ENCODE measurements at places on chromosomes 2 and 18. TPM values are rescaled to one million over a fixed set of nuclear protein-coding genes. Genes with fewer than 3 reads are reported as not detected.

The ZNF521 gene
- total RNA-seq = 67.1 TPM

The ANKAR gene
- total RNA-seq = 16.3 TPM

The PTPRN gene
- total RNA-seq = 0.09 TPM

The SCG2 gene
- total RNA-seq = 0.09 TPM

DNA sequence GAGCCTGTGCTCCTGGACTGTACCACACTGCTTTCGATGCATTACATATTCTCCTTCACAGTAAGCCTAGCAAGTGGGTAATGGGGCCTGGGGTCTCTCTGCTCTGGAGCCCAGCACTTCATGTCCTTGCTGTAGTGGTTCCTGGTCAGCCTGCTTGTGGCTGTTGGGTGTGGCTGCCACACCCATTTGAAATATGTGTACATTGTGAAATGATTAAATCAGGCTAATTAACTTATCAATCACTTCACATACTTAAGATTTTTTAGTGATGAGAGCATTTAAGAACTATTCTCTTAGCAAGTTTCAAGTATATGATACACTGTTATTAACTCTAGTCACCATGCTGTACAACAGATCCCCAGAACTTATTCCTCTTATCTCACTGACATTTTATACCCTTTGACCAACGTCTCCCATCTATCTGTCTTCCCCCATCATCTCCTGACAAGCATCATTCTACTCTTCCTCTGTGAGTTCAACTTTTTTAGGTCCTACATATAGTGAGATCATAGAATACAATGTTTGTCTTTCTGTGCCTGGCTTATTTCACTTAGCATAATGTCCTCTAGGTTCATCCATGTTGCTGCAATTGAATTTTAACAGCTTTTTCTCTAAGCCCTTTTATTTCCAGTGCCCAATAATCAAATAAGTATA is 92.1 kb downstream of the LYPD6 start:
- H3K27ac ChIP-seq = no peak overlapping the region
- no peak for DNase-seq

DNA sequence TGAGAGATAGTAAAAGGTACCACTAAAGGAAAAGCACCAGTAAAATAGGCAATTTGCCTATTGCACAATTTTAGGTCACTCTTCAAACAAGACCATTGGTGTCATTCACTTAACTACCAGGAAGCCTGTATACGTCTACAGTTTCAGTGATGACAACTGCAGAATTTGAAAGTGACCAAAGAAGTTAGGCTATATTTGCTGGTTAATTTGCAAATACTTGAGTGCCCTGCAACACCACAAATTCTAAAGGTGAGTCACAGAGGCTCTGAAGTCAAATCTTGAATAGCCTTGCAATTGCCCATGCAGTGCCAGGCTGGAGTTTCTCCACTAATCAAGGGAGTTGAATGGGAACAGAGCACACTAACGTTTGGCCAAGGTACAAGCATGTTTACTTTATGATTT is 128.7 kb upstream of the CCDC68 start:
- no peak overlapping the region for H3K4me3 ChIP-seq
- H3K4me1 ChIP-seq = peaks cover 3% of the 10 kb centered on the region
- H3K27ac ChIP-seq = no peak overlapping the region
- no peaks in the 10 kb centered on the region for H3K36me3 ChIP-seq

DNA sequence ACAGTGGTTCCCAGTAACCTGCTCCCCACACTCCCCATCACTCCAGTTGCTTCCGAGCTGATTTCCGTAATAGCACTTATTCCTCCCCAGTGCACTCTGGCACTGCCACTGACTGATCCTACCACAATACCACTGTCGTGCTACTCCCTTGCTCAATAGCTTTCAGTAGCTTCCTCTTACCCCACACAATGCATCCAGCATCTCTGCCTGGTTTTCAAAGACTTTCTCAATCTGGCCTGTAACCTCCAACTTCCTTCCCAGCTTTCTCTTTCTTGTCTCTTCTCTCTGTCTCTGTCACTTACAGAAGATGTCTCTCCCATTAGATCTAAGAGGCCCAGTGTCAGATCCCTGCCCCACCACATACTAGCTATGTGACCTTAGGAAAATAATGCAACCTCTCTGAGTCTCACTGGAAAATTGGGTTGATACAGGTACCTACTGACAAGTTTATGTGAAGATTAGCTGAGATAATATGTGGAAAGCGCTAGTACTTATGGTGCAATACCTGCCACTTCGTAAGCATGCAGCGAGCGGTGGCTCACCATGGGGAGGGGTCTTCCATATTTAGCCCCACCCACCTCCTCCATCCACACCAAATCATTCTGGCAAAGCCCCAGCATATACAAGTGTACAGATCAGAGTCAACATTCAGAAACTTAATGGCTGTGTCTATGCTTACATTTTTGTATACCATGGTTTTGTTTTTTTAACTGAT is 36.7 kb downstream of the SFXN5 start:
- no peak for DNase-seq
- no peak overlapping the region for H3K4me3 ChIP-seq
- no peaks in the 10 kb centered on the region for H3K36me3 ChIP-seq
- H3K27ac ChIP-seq = no peak overlapping the region
- no peaks in the 10 kb centered on the region for H3K27me3 ChIP-seq
- no peaks in the 10 kb centered on the region for H3K4me1 ChIP-seq

DNA sequence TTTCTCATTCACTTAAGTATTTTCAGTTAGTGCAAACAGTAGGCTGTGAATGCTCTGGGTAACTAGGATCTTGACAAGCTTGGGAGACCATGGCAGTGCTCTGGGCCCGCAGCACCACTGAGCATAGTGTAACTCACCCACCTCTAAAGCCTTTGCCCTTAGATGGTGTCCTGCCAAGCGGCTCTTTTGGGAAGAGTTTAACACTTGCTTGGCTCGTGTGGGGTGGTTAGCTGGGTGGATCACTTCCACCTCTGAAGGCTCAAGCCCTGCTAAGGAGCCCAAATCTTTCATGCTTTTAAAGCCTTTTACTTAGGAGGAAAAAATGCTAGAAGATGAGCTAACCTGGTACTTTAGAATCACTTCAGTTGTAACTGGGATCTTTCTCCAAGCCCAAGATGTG is 33.9 kb downstream of the PTPN18 start:
- peaks cover 15% of the 10 kb centered on the region for H3K4me1 ChIP-seq
- DNase-seq = no peak
- no peak overlapping the region for H3K27ac ChIP-seq
- H3K4me3 ChIP-seq = no peak overlapping the region
- H3K27me3 ChIP-seq = no peaks in the 10 kb centered on the region

GRCh38 chr2:206824087-206824618 is 58.7 kb downstream of the FASTKD2 start:
- no peaks in the 10 kb centered on the region for H3K36me3 ChIP-seq
- no peaks in the 10 kb centered on the region for H3K27me3 ChIP-seq
- no peak for DNase-seq
- no peaks in the 10 kb centered on the region for H3K4me1 ChIP-seq
- no peak overlapping the region for H3K4me3 ChIP-seq
- H3K27ac ChIP-seq = no peak overlapping the region

- no peaks in the 10 kb centered on the region for H3K27me3 ChIP-seq
- H3K4me1 ChIP-seq = peaks cover 2% of the 10 kb centered on the region
- H3K4me3 ChIP-seq = no peak overlapping the region
- DNase-seq = no peak
- H3K27ac ChIP-seq = no peak overlapping the region
These were observed 52.3 kb downstream of the KLF7 start for GRCh38 chr2:207113414-207113813.

DNA sequence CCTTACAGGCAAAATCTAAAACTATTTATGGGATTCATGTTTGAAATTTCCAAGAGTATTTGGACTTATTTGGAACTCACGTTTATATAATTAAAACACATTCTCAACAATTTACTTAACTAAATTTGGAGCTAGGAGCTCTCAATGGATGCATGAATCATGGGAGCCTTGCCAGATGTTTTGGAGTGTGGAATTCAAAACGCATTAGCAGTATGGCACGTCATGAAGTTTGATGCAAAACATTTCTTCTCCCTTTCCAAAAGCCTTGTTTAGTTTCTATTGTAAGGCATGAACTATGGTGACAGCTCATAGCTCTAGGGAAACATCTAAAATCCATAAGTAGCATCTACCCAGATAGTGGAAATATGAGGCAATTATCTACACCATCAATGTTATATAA is 701.6 kb downstream of the SATB2 start:
- H3K27ac ChIP-seq = no peak overlapping the region
- H3K27me3 ChIP-seq = no peaks in the 10 kb centered on the region
- DNase-seq = peak; percentile 3
- H3K4me3 ChIP-seq = no peak overlapping the region

DNA sequence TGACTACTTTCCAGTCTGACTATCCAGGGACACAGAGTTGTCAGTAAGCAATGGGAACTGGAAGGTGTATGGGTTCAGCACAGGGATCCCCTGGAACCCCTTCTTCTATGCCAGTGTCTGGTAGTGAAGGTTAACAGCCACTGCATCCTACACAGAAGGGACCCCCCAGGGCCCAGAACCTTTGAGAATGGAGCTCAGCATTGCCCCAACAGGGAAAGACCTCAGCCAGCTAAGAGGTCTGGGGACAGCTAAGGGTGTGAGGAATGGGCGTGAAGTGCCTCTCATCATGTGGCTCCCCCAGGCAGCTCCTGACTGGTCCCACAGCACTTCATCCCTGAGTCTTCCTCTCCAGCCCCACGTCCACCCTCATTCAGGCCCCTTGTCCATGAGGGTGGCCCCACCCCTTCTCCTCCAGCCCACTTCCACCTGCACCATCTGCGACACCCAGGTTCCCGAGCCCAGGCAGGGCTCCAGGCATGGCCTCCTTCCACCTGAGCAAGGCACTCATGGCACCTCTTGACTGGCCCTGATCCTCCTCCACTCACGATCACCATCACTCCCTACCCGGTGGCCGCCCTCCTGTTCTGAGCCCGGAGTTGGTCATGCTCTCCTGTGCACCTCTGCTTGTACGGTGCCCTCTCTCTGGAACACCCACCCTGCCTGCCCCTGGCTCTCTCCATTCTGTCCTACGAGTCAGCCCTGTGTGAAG is 77.1 kb downstream of the SFXN5 start:
- no peak overlapping the region for H3K27ac ChIP-seq

DNA sequence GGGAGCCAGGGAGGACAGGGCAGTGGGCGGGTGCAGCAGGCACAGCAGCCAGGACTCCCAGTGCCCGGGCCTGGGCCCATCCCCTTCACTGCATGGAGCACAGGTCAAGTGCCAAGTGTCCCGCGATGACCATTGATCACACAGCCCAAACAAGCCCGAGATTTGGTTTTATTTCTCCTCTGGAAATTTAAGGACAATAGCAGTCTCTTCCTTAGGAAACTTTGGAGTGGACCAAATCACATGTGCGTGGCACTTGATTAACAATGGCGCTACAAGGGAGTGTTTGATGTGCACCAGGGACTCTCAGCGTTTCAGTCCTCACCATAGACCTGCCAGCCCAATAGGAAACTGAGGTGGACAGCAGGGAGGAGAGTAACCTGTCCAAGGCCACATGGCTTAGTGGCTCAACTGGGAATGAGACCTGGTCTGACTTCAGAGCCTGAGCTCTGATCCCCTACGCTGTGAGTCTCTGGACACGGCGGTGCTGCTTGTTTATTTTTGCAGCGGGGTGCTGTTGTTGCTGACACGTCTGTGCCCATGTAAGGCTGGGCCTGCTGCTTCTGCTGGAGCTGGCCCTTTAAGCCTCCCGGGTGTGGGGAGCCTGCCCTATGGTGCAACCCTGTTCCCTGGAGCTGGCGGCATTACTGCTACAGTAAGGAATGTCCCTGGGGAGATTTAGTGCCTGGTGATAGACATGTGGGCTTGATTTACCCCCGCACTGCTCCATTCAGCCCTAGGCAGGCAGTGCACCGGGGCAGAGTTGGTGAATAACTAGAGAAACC is 194.2 kb downstream of the INHBB start:
- H3K27me3 ChIP-seq = peaks cover 4% of the 10 kb centered on the region
- H3K4me1 ChIP-seq = peaks cover 15% of the 10 kb centered on the region
- H3K27ac ChIP-seq = no peak overlapping the region
